ENCODE measurements at places on chromosomes 2 and 18.

DNA sequence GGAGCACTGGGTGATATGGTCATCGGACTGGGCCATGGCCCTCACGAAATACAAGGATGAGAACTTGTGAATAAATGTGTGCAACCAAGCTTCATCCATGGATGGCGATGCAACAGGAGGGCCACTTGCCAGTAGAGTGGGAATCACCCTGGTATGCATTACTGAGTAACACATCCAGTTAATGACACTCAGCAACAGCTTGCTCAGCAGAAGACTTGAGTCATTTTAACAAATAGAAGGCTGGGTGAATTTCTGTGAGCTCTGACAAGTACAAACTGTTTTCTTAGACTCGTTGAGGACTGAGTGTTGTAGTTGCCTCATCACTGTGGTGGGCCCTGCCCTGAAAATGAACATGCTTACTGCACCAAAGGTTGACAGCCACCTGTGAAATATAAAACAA lies 221.6 kb downstream of the NCKAP5 start:
- no peak for DNase-seq

- DNase-seq = no peak
Measured at GRCh38 chr18:51398104-51398503, 200.6 kb upstream of the MEX3C start.

GRCh38 chr2:86624267-86624547 lies 542 bp upstream of the RNF103 start:
- DNase-seq = no peak

- DNase-seq = no peak
Measured at GRCh38 chr2:56192664-56193305, 9.0 kb downstream of the CCDC85A start.

Data from NCI-H2081 treated with DMSO at 0.1 percent for 48 hours (cell line).